ENCODE measurements at places on chromosomes 5 and 9.

GRCh38 chr9:21455320-21455719 is 15.1 kb downstream of the IFNA1 start:
- no peak for DNase-seq

DNA sequence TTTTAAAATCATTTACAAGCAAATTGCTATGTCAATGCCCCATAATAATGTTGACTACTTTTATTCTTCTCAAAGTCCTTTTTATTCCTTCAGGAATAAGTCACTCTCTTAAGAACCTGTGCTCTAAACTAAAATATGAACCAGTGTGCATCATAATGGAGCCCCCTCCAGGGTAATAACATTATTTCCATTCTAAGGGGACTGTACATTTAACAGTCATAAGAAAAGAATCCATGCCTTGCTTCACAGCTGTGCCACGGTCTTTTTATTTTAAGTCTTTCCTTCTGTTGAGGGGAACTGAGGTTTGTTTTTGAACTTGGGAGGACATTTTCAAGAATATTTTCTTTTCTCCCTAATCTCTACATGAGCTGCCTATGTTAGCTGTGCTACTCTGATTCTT is 297.6 kb downstream of the MAN2A1 start:
- DNase-seq, result no peak

- no peak for DNase-seq
Observed at GRCh38 chr9:89696780-89697179, 92.0 kb downstream of the GADD45G start.

- no peak for DNase-seq
Observed at GRCh38 chr5:60685700-60686099, 14.3 kb downstream of the DEPDC1B start.

DNA sequence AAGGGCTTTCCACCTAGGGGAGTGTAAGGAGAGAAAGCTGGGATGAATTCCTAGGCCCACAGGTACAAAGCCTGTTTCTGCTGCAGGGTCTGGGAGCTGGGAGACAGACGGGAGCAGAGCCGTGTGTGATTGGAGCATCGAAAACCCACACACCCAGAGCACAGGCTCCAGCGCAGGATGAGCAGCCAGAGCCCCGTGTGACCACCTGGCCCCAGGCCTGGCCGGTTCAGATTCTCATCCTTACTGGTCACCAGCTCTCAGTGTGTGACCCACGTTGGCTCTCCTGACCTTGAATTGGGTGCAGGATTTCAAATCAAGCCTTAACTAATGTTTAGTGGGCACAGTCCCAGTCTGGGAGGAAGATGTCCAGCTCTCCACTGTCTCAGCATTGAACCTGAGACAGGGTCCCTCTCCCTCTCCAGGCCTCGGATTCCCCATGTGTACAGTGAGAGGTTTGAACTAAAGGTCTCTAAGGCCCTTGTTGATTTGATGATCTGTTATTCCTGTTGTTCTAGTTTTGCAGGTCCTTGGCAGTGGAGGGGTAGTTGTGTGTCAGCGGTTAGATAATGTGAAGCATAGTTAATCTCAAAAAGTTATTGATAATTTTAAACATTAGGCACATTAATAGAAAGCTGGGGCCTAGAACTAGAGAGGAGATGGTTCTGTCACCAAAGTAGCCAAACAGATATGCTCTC is 50.1 kb downstream of the PPARGC1B start:
- no peak for DNase-seq

DNA sequence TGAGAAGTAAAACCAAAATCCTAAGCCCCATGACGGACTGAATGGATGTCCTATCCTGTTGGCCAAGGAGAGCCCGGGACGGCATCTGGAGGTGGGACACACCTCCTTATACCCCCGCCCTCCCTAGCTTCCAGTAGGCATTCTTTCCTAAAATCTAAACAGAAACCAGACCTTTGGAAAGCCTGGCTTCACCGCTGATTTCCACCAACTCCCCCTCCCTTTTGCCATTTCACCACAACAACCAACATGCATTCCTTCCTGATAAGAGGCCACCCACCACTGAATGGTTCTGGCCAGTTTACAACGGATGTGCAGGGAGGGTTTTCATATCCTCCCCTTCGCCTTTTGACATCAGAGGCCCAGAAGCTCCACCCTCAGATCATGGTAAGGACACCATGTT is 9.2 kb upstream of the RARS1 start:
- DNase-seq, result no peak

DNA sequence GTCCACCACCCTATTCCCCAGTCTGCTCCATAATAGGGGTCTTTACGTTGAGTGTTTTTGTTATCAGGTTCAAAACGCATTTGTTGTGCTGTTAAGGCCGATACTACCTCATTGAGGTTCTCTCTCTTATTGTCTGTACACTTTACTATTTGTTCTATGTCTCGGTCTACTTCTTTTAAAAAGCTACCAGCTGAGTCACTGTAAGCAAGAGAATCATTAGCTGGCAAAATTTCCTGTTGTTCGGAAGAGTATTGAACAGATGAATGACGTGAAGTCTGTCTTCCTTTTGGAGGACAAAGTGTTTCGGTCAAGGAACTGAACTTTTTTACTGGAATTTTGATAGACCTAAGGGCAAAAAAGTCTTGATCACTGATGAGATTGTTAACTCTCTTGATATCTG is 10.3 kb downstream of the LYSMD3 start:
- no peak for DNase-seq

DNA sequence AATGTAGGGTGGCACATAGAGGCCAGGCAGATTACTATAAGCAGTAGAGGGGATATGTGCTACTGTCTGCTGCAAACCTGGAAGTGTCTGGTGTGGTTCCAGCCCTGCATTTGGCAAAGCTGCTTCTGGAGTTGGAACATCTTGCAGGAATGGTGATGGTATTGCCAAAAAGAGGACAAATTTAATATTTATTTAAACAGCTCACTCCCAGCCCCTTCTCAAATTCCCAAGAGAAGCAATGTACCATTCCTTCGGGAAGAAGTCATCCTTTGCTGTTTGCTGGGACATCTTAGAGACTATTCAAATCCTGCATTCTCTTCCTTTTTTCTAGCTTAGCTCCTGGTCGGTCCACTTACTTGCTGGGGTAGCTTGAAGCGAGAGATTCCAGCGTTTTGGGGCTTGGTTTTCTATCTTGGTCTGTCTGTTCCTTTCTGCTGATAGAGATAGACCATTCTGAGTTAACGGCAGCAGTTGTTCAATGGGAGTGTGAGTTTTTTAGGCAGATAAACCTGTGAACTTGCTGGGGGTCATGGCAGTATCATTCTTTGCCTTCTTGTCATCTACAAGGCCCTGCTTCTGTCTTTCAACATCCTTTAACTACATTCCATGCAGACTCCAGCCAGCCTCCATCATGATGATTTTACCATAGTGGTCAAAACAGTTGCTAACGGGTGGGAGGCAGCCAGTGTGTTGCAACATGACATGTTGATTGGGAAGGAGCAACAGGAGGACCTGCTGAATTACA is 69.9 kb downstream of the RCL1 start:
- no peak for DNase-seq

DNA sequence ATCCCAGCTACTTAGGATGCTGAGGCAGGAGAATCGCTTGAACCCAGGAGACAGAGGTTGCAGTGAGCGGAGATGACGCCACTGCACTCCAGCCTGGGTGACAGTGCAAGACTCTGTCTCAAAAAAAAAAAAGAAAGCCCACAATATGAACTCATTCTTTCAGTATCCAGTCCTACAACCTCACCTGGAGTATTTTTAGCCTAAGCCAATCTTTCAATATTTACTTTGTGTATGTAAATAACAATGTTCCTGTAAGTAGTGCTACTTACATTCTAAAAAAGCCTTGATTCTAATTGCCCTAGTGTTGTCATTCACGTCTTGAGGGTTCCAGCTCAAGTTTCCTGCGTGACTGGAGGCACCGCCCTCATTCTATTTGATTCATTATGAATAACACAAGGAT is 62.0 kb downstream of the BHMT start:
- DNase-seq, result no peak

- no peak for DNase-seq
Observed at GRCh38 chr5:717143-717542, 24.0 kb upstream of the TPPP start.
